Stimulated activated CD8-positive, alpha-beta memory T cell treated with anti-CD3 and anti-CD28 coated beads, Interleukin-4, amount 100 ng/mL, for 1 hour (primary cell): ENCODE measurements at places on chromosomes 4 and X.

DNA sequence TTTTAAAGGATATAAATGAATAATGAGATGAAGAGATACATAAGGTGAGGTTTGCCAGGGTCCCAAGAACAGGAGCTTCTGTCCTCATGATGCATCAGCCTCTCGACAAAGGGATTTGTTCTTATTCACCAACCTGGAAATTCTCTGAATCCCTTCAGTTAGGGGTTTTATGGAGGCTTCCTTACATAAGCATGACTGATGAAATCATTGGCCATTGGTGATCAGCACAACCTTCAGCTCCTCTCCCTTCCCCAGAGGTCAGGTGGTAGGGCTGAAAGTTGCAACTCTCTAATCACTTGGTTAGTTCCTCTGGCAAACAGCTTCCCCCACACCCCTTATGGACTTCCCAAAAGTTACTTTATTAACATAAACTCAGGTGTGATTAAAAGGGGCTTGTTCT is 222.0 kb downstream of the SPRY1 start:
- no peak for DNase-seq

- DNase-seq, result no peak
These were observed 90.1 kb downstream of the PALLD start for GRCh38 chr4:168586926-168587325.

GRCh38 chr4:187176261-187176910 is 452.7 kb upstream of the FAT1 start:
- no peak for DNase-seq

GRCh38 chr4:67779631-67780030 is 25.4 kb upstream of the GNRHR start:
- no peak for DNase-seq

DNA sequence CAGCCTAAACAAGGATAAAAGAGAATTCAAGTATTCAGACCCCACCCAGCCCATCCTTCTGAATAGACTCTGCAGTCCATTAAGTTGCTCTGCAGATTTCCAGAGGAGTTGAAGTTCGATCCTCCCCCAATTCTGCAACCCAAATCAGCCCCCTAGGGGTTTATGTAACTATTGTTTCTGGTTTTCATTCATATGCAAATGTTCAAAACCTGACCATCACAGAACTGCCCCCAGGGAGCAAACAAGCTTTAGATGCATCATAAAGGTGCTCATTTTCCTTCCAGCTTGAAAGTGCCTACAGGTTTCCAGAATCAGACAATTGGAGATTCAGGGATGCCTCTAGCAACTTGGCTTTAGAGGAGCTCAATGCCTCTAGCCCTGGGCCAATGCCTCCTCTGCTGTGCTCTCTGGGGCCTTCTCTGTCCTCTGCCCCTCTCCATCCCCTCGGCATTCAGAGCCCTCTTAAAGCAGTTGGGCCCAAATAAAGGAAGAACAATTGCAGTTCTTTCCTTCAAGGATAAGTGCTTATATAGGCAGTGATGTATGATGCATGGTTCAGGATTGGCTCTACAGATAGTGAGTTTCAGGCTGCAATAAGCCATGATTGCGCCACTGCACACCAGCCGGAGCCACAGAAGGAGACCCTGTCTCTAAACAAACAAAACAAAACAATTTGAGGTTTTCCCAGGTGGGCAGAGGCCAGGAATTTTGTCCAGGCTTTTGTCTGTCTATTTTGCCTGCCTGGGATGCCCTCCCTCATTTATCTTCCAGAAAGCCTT is 23.5 kb upstream of the SPINK2 start:
- DNase-seq, result no peak

DNA sequence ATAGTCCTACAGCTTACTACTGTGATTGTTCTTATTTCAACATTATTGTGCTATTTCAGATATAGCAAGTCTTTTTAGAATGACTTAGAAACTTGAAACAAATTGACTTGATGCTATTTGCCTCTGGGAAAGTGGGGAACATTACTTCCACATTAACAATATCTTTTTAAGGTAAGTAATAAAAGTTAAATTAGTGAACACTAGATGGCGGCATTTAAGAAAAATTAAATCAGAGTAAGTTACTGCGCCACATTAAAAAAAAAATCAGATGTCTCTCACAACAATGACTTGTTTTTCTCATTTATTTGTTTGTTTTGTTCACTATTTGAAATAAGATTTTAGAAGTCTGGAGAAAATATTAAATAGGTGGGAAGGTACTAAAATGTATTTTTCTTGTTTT is 1026.9 kb upstream of the SLIT2 start:
- no peak for DNase-seq

DNA sequence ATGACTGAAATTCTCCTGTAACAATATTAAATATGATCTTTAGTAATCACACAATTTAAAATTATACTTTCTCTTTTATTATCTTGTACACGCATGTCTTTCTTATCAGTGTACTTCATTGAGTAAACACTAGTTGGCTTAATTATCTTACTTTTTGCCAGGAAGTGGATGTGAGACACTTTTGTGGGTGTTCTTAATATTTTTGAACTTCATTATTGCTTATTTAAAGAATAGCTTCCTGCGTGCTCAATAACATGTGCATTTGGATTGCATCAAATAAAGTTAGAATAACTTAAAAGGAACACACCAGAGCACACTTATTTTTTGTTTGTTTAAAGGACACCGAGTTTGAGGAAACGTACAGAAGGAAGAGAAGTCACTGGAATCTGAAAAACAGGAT is 128.5 kb upstream of the VEGFC start:
- DNase-seq, result no peak

GRCh38 chr4:1748465-1748995 is 27.2 kb downstream of the TACC3 start:
- peak; percentile 58 for DNase-seq

DNA sequence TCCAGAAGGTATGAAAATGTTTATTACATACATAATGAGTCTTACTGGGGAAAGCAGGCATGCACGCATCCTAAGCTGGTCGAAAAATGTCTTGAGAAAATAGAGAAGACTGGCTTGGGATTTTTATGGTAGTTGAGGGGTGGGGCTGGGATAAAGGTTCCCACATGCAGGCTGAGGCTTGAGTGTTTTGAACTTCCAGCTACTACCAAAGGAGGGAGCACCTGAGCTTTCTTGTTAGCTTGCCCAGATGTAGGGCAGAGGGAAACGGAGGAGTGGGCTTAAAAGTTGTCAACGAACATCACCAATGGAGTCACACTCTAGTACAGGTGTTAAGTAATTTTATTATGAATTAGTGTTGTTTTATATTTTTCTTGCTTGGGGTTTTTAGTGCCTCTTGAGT is 39.6 kb upstream of the SRPX start:
- no peak for DNase-seq

DNA sequence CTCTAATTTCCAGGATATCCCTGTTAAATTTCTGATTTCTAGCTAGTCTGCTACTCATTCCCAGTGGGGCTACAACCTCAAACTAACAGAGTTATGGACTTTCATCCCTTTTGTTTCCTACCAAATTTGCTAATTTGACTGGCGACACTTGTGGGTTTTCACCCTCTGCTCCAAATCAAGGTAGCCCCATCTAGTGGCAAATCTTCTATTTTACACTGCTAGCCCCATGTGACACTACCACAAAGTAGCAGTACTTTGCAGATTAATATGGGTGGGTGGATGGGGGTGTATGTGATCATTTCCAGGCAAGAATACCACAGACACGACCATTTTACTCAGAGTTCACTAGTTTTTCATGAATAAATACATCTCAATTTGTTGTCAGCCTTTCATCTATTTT is 150.3 kb downstream of the MSL3 start:
- DNase-seq, result no peak

DNA sequence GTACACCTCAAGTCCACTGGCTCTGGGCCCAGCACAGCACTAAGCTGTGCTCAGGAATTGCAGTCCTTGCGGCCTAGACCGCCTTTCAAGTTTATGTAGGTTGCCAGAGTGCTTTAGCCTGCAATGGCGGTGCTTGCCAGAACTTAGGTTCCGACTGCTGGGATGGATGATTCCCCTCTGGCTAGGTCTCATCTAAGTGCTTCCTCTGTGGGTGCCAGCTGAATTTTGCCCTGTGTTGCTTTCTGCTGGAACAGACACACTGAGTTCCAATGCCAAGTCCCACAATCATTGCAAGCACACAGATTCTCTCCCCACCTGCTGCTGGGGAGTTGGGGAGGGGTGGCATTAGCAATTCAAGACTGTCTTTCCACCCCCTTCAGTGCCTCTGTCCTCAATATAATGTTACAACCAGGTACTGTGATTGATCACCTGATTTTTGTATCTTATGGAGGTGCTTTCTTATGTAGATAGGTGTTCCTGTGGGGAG is 129.5 kb downstream of the GRID2 start:
- DNase-seq, result no peak

- no peak for DNase-seq
These were observed 40.2 kb downstream of the ATP10D start for GRCh38 chr4:47525154-47525819.

DNA sequence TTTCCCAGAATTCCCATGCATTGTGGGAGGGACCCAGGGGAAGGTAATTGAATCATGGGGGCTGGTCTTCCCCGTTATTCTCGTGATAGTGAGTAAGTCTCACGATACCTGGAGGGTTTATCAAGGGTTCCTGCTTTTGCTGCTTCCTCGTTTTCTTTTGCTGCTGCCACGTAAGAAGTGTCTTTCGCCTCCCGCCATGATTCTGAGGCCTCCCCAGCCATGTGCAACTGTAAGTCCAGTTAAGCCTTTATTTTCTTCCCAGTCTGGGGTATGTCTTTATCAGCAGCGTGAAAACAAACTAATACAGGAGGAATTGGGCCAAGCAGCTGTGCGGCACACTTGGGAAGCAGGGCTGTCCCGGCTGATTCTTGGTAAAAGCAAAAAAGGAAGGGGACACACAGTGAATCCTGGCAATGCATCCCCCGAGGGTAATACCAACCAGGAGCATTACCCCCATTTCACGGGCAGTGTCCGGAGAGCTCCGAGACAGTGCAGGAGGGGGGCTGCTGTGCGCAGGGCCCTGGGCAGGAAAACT is 185.7 kb downstream of the AFAP1 start:
- DNase-seq, result no peak

GRCh38 chr4:112702892-112703291 is 65.9 kb downstream of the LARP7 start:
- DNase-seq, result no peak

GRCh38 chr4:87982446-87983010 is 7.0 kb downstream of the SPP1 start:
- no peak for DNase-seq

DNA sequence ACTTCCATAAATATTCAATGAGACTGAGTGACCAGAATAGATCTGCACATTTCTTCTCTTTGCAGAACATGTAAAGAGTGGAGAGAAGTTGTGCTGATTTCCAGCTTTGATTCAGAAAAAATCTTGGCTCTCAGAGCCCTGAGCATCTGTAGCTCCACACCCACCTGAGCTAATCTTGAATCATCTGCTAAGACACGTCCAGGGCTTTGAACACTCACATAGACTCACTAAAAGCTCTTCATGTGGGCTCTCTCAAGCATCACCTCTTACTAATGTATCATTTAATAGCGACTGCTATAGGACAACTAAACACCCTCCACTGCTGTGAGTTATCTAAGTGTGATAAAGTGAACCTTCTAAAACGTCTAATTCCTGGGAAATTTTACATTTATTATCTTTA is 147.7 kb upstream of the GRIA3 start:
- DNase-seq, result no peak

GRCh38 chr4:115113506-115114106 is at the start of gene NDST4:
NDST4 (minus strand) TSS chr4:115113620; CDS start chr4:115077036, 36,584 bp downstream.
- no peak for DNase-seq

GRCh38 chr4:12118651-12119213 is 690.0 kb upstream of the HS3ST1 start:
- DNase-seq, result no peak

DNA sequence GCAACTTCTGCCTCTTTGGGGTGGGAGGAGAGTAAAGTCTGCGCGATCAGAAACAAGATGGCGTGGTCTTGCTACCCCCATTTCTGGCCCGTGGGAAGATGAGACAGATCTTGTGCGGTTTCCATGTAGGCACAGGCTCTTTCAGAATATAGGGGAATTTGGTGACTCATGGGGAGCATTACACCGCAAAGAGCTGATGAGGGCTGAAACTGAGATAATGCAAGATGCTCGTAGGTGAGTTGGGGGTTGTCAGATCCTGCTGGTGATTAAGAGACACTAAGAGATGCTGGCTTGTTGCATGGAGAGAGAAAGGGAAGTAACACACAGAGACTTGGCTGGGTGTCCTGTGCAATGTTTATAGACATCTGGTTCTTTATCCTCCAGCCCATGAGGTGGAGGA is 1.5 kb downstream of the EVC start:
- DNase-seq, result no peak

GRCh38 chr4:152278505-152279233 is 257.2 kb downstream of the FBXW7 start:
- DNase-seq, result no peak

DNA sequence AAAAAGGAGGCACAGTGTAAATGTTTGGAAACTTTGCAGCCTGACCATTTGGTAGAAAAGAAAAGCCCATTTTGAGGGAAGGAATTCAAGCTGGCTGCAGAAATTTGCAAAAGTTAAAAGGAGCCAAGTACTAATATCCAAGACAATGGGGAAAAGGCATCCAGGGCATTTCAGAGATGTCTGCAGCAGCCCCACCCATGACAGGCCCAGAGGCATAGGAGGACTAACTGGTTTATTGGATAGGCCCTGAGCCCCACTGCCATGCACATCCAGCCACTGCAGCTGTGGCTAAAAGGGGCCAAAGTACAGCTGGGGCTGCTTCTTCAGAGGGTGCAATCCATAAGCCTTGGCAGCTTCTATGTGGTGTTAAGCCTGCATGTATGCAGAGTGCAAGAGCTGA is 104.9 kb downstream of the HS3ST1 start:
- no peak for DNase-seq

GRCh38 chrX:136549226-136549625 is 17.2 kb downstream of the VGLL1 start:
- DNase-seq, result no peak

DNA sequence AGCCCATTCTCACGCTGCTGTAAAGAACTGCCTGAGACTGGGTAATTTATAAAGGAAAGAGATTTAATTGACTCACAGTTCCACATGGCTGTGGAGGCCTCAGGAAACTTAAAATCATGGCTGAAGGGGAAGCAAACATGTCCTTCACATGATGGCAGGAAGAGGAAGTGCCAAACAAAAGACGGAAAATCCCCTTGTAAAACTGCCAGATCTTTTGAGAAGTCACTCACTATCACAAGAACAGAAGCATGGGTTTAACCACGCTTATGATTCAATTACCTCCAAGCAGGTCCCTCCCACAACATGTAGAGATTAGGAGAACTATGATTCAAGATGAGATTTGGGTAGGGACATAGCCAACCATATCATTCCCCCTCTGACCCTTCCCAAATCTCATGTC is 335.5 kb downstream of the IL15 start:
- no peak for DNase-seq

GRCh38 chr4:8326206-8326605 is 56.7 kb downstream of the HTRA3 start:
- DNase-seq, result no peak

GRCh38 chr4:183624548-183624947 is 34.4 kb downstream of the RWDD4 start:
- no peak for DNase-seq

DNA sequence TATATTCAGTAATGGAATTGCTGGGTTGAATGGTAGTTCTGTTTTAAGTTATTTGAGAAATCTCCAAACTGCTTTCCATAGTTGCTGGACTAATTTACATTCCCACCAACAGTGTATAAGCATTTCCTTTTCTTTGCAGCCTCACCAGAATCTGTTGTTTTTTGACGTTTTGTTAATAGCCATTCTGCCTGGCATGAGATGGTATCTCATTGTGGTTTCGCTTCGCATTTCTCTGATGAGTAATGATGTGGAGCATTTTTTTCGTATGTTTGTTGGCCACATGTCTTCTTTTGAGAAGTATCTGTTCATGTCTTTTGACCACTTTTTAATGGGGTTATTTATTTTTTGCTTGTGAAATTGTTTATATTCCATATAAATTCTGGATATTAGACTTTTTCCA is 13.6 kb upstream of the MAGED4B start:
- DNase-seq, result no peak
